ENCODE measurements at places on chromosomes 7 and 10.

GRCh38 chr7:22725585-22725984 is 1.4 kb upstream of the IL6 start:
- H3K27me3 ChIP-seq, result peaks cover 17% of the 10 kb centered on the region
- no peak overlapping the region for H3K27ac ChIP-seq
- DNase-seq, result peak; percentile 23

DNA sequence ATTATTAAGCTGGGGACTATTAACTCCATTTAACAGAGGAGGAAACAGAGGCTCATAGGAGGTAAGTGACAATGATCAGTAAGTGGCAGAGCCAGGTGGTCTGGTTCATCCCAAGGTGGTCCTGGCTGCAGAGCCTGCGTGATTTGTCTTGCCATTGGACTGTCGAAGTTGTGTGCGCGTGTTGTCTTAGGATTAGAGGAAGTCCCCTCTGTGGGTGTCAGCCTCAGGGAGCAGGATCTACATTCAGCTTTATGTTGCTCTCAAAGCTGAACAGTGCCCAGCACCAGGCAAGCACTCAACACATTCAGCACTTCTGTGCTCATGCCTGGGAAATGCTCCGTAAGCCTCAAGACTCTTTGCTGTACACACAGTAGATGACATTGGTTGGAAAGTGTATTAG is 139.5 kb downstream of the HERPUD2 start:
- no peak for DNase-seq
- no peaks in the 10 kb centered on the region for H3K27me3 ChIP-seq
- no peaks in the 10 kb centered on the region for H3K36me3 ChIP-seq
- H3K4me1 ChIP-seq, result no peaks in the 10 kb centered on the region
- no peak overlapping the region for H3K27ac ChIP-seq

DNA sequence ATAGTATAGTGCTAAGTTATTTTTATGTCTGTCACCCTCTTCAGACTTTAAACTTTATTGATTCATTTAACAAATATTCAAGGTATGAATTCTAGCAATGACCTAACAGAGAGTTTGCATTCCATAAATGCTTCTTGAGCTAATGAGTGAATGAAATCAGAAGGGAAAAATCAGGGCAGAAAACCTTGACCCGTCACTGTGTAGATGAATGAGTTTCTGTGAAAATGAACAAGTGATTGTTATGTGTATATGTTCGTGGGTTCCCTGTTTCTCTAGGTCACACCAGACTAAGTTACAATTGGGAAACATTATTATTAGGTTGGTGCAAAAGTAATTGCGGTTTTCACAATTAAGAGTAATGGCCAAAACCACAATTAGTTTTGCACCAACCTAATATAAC is 30.1 kb downstream of the APBB1IP start:
- no peak overlapping the region for H3K4me3 ChIP-seq
- no peaks in the 10 kb centered on the region for H3K4me1 ChIP-seq
- no peaks in the 10 kb centered on the region for H3K27me3 ChIP-seq
- DNase-seq, result no peak
- H3K36me3 ChIP-seq, result no peaks in the 10 kb centered on the region

DNA sequence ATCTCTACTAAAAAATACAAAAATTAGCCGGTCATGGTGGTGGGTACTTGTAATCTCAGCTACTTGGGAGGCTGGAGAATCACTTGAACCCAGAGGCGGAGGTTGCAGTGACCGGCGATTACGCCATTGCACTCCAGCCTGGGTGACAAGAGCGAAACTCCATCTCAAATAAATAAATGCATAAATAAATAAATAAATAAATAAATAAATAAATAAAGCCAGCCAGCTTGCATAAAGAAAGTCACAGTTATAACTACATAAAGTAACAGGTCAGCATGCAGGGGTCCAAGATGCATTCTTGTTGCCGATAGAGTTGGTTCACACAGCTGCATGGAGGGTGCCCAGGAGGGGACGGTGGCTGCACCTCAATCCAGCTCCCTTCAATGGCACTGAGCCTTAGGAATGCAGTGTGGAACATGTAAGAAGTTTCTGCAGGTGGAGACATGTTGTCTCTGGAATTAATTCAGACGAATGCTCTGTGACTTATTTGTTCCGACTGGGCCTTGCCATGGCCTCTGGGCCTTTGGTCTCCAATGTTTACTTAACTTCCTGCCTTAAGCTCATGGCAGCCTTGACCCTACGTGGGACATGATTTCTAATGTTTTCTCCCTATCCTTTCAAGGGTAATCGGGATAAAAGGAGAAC is 159.6 kb upstream of the PRKCQ start:
- no peaks in the 10 kb centered on the region for H3K27me3 ChIP-seq
- no peak for DNase-seq
- H3K4me1 ChIP-seq, result peaks cover 9% of the 10 kb centered on the region
- no peak overlapping the region for H3K27ac ChIP-seq
- no peak overlapping the region for H3K4me3 ChIP-seq
- no peaks in the 10 kb centered on the region for H3K36me3 ChIP-seq

- peaks cover 40% of the 10 kb centered on the region for H3K4me1 ChIP-seq
- H3K36me3 ChIP-seq, result no peaks in the 10 kb centered on the region
- DNase-seq, result no peak
- no peak overlapping the region for H3K4me3 ChIP-seq
Measured at GRCh38 chr7:20268824-20269223, 51.6 kb upstream of the MACC1 start.

GRCh38 chr7:79292834-79293233 is 160.6 kb downstream of the MAGI2 start:
- H3K4me1 ChIP-seq, result no peaks in the 10 kb centered on the region
- no peaks in the 10 kb centered on the region for H3K27me3 ChIP-seq
- no peaks in the 10 kb centered on the region for H3K36me3 ChIP-seq
- no peak overlapping the region for H3K4me3 ChIP-seq
- no peak for DNase-seq
- no peak overlapping the region for H3K27ac ChIP-seq

DNA sequence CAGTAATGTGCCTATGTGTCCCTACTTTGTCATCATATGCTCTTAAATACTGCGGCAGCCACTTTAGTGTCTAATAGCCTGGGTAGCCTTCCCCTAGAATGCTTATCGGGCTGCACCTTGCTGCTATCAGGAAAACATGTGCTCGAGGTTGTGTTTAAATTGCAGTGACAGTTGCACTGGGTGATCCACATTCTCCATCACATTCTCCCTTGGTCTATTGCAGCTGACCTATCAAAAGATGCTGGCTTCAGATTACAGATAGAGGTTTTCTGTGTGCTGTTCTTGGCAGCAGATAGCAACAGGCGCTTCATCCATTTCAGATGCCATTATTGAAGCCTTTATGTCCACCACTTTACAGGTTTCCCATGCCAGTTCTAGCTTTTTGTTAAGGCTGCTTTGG is 130.1 kb upstream of the MDFIC start:
- H3K4me3 ChIP-seq, result no peak overlapping the region
- no peak overlapping the region for H3K27ac ChIP-seq
- DNase-seq, result no peak
- no peaks in the 10 kb centered on the region for H3K36me3 ChIP-seq
- no peaks in the 10 kb centered on the region for H3K4me1 ChIP-seq
- H3K27me3 ChIP-seq, result no peaks in the 10 kb centered on the region

- no peaks in the 10 kb centered on the region for H3K36me3 ChIP-seq
- no peaks in the 10 kb centered on the region for H3K4me1 ChIP-seq
- no peak overlapping the region for H3K4me3 ChIP-seq
- no peak overlapping the region for H3K27ac ChIP-seq
- no peak for DNase-seq
Measured at GRCh38 chr10:73088304-73088703, 8.4 kb downstream of the P4HA1 start.

DNA sequence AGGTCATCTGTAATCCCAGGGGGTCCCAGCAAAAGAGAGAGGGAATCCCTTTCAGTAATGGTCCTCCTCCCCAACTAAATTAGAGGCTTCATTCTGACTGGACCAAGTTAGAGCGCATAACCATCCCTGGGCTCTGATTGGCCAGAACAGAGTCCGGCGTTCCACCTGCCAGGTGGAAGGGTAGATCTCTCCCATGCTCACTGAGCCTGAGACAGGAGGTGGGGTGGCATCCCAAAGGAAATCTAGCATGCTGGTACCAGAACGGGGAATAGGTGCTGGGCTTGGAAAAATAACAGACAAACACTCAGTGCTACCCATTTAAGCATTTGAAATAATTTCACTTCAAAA is 21.0 kb upstream of the TSPAN33 start:
- H3K4me1 ChIP-seq, result peaks cover 5% of the 10 kb centered on the region
- no peak for DNase-seq
- no peak overlapping the region for H3K27ac ChIP-seq
- H3K36me3 ChIP-seq, result no peaks in the 10 kb centered on the region
- H3K27me3 ChIP-seq, result no peaks in the 10 kb centered on the region
- H3K4me3 ChIP-seq, result no peak overlapping the region

- no peaks in the 10 kb centered on the region for H3K36me3 ChIP-seq
- no peaks in the 10 kb centered on the region for H3K27me3 ChIP-seq
- H3K27ac ChIP-seq, result no peak overlapping the region
- H3K4me1 ChIP-seq, result no peaks in the 10 kb centered on the region
- DNase-seq, result no peak
- H3K4me3 ChIP-seq, result no peak overlapping the region
Measured at GRCh38 chr10:77541247-77541646, 96.4 kb downstream of the KCNMA1 start.

- no peak overlapping the region for H3K4me3 ChIP-seq
- no peaks in the 10 kb centered on the region for H3K4me1 ChIP-seq
- DNase-seq, result no peak
- H3K36me3 ChIP-seq, result no peaks in the 10 kb centered on the region
- peaks cover 15% of the 10 kb centered on the region for H3K27me3 ChIP-seq
Measured at GRCh38 chr10:1416456-1417037, 320.8 kb downstream of the ADARB2 start.

DNA sequence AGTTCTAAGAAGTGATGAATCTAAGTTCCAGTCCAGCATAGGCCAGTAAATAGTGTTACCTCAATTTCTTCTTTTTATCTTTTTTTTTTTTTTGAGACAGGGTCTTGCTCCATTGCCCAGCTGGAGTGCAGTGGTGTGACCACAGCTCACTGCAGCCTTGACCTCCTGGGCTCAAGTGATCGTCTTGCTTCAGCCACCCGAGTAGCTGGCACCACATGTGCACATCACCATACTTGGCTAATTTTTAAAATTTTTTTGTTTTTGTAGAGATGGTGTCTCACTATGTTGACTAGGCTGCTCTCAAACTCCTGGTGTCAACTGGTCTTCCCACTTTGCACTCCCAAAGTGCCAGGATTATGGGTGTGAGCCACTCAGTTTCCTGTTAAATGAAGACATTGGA is 126.6 kb upstream of the LYZL2 start:
- H3K36me3 ChIP-seq, result no peaks in the 10 kb centered on the region
- DNase-seq, result no peak
- no peaks in the 10 kb centered on the region for H3K4me1 ChIP-seq
- H3K27ac ChIP-seq, result no peak overlapping the region
- no peaks in the 10 kb centered on the region for H3K27me3 ChIP-seq

DNA sequence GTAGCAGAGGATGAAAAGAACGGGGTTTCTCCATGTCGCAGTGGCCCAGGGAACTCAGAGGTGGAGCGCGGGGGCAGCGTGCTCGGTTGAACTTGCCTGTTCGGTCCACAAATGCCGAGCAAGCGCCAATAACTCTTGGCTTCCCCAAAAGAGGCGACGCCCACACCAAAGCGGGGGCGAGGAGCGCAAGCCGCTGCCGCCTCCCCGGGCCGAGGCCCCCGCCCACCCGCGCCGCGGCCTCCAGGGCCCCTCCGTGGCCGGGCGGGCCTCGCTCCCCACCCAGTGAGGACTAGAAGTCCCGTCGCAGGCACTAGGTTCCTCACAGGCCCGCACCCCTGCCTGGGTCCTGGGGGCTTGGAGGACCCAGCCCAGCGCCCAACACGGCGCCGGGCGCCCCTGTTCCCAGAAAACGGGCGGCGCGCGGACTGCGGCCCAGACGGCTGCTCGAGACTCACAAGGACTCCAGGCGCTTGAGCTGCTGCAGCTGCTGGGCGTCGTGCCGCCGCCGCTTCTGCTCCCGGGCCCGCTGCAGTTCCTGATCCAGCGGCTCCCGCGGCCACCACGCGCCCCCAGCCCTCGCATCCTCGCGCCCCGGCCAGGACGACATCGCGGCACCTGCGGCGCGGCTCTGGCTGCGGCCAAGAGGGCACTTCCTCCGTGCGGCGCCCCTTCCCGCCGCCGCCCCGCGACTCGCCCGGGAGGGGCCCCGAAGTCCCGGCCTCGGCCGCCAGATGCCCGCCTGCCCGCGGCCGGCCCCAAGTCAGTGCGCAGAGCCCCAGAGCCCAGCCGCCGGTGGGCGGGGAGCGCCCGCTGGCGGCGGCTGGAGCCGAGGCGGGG is 14.6 kb upstream of the FKBP9 start:
- H3K36me3 ChIP-seq, result no peaks in the 10 kb centered on the region
- H3K27ac ChIP-seq, result no peak overlapping the region
- H3K27me3 ChIP-seq, result peaks cover 100% of the 10 kb centered on the region
- peaks cover 12% of the 10 kb centered on the region for H3K4me1 ChIP-seq
- peak overlapping the region; percentile 64 for H3K4me3 ChIP-seq
- peak; percentile 89 for DNase-seq

- H3K4me3 ChIP-seq, result no peak overlapping the region
- H3K27ac ChIP-seq, result no peak overlapping the region
- DNase-seq, result no peak
Measured at GRCh38 chr10:125103924-125104323, 56.4 kb downstream of the CTBP2 start.

All from neural progenitor cell (in vitro differentiated cells).